Aorta (tissue), 5 donors: ENCODE measurements at places on chromosomes 5 and 9. TPM values are rescaled to one million over a fixed set of nuclear protein-coding genes. Genes with fewer than 3 reads are reported as not detected.

Gene GRXCR2
- total RNA-seq = not detected

Gene ROPN1L
- not detected for total RNA-seq

Gene LMX1B
- 1.6 TPM for total RNA-seq

Gene WDR38
- not detected for total RNA-seq

Gene RNF224
- total RNA-seq = not detected

Gene TPPP
- 5.6 TPM for total RNA-seq

Gene LCN10
- 13.4 TPM for total RNA-seq

Gene OR1L6
- not detected for total RNA-seq

Gene FRMD3
- total RNA-seq = 7.2 TPM

Gene IL3
- total RNA-seq = not detected

Gene LCN9
- total RNA-seq = not detected

Gene PRR7
- 1.9 TPM for total RNA-seq
